ENCODE measurements at places on chromosomes 16 and 17.
A peak's percentile ranks its signal among the peaks of the same experiment; 100 is the strongest.

DNA sequence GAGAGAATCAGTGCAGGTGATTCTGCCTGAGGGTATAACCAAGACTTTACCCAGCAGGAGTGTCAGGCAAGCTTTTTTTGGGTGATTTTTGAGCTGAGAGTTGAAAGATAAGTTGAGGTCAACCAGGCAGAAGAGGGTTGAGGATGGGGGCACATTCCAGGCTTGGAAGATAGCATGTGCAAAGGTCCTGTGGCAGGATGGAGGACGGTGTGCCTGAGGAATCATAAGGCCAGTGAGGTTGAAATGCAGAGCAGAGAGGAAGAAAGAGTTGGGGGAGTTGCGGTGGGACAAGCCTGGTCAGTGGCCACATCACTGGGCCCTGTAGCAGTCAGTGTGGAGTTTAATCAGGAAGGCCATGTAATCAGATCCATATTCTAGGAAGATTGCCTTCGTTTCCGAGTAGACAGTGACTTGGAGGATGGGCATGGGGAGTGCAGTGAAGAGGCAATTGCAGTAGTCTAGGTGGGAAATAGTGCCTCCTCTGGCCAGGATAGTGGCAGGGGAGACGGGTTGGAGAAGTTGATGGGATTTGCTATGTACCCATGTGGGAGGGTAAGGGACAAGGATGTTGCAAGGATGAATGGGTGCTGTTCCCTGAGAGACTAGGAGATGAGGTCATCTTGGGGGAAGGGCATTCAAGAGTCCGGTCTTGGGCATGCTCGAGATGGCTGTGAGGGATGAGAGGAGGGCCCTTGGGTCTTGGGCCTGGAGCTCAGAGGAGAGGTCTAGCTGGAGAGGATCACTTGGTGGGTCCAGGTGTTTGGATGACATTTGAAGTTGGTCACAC lies 3.9 kb downstream of the PLEKHG4 start:
- DNase-seq = no peak

GRCh38 chr16:117379-118365 lies 20.8 kb downstream of the NPRL3 start:
- peak; percentile 38 for DNase-seq

- DNase-seq = no peak
Observed at GRCh38 chr17:62966426-62967204, 580 bp downstream of the TANC2 start.

DNA sequence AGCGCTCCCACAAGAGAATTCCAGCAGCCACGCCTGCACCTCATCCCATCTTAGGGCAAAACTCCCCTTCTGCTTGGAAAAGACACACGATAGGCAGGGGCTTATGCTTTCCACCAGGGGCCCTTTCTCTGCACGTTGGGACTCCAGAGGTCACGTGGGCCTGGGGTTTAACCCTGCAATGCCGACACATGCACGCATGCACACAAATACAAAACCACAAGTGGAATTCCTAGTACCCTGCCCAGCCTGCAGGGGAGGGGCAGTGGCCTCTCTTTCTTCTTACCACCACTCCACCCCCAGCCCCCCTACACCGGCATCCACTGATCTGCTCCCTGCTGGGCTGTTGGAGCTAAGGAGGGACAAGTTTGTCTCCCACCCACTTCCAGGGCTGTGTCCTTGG lies 16.8 kb upstream of the CCDC182 start:
- no peak for DNase-seq

GRCh38 chr17:16928406-16929034 lies 43.4 kb downstream of the TNFRSF13B start:
- DNase-seq = no peak

DNA sequence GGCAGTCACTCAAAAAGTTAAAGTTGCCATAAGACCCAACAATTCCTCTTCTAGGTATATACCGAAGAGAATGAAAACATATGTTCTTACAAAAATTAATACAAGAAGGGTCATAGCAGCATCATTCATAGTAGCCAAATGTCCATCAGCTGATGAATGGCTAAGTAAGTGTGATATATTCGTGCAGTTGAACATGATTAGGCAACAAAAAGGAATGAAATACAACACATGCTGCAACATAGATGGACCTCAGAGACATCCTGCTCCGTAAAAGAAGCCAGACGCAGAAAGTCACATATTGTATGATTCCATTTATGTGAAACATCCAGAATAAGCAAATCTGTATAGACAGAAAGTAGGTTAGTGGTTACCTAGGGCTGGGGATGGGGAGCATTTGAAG lies 229.4 kb upstream of the CACNG5 start:
- no peak for DNase-seq

GRCh38 chr17:50815400-50815799 lies 20.0 kb upstream of the WFIKKN2 start:
- DNase-seq = no peak

DNA sequence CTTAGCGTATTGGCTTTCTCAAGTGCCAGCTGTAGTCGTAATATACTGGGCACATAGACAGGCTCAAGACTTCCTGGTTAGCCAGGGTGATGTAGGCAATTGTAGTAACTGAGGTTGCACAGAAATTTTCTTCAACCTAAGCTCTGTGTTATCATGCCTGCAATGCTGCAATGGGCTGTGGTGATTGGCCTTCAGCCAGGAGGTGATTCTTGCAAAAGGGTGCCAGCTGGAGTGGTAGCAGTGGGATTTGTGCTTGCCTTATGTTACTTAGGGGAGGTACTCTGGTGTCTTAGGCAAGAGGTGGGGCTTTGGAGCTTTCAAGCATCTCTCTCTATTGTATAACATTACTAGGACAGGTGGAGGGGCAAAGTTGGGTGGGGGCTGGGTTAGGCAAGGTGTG lies 495.1 kb downstream of the CDH11 start:
- no peak for DNase-seq

DNA sequence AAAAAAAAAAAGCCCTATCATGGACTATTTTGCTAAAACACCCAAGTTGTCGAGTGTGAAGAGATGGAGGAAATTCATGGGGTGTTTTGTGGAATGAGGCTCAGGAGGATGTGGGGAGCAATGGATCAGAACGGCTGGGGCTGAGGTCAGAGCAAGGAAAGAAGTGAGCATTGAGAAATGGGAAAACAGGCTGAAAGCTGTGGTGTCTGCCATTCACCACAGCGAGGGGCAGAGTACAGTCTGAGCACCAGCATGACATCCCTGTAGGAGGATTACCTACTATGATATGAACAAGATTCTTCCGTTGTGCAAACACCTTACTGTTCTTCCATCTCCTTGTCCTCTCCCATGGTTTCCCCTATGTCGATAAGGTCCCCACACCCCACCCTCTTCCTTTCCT lies 193.1 kb downstream of the TMEM114 start:
- no peak for DNase-seq

GRCh38 chr16:58421059-58421458 lies 28.8 kb downstream of the GINS3 start:
- no peak for DNase-seq

- no peak for DNase-seq
Observed at GRCh38 chr17:63947711-63948330, 15.7 kb upstream of the CD79B start.

DNA sequence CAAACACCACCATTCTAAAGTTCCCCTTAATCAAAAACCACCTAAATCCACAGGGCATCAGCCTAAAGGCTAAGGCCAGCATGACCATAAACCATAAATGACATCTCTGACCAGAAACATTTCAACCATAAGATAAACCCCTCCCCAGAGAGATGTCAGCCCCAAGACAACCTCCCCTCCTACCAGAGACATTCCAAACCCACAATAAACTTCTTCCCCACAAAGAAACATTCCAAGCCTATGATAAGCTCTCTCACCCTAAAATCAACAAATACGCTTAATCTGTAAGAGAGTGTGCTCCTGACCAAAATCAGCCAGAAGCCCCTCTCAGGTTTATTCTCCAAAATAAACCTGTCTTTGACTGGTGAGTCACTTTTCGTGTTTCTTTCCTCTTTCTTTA lies 54.8 kb downstream of the SLFN5 start:
- DNase-seq = no peak

DNA sequence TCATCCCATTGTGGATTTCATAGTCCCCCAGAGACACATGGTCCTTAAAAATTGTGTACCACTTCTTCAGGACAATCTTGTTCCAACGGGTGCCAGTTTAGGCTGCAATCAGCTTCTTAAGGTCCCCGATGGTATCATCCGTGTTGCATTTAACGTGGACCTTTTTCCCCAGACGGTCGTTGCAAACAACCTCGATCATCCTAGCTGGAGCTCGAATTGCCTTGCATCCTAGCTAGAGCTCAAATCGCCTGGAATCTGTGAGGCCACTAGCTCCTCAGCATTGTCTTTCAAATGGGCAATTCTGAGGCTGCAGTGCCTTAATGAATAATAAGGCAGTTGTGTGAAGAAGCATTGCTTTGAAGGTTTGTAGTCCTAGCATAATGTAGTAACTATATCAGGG lies 37.7 kb upstream of the RHBDL3 start:
- no peak for DNase-seq

- peak; percentile 35 for DNase-seq
Observed at GRCh38 chr17:80468781-80469493, 7.5 kb downstream of the NPTX1 start.

- no peak for DNase-seq
Observed at GRCh38 chr16:19948186-19949104, 63.8 kb upstream of the GPRC5B start.

DNA sequence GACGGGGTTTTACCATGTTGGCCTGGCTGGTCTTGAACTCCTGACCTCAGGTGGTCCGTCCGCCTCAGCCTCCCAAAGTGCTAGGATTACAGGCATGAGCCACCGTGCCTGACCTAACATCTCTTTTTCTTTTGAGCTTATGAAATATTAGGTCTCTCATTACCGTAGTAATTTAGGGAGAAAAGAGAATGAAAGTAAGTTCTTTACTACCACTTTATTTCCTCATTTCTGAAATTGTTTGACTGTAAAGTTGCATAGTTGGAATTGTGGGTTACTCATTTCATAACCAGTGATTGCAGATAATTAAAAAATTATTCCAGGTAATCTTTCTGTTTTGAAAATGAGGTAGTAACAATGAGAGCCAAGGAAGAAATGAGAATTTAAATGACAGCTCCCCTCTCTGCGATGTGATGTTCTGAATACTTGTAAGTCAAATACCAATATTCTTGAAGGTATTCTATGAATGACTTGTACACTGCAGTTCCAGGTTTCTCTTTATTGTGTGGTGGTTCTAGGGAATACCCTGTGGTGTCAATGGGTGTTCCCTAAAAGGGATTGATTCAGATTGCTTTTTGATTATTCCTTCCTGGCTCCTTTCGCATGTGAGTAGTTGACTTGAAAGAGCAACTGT lies 28.3 kb downstream of the MAP2K4 start:
- no peak for DNase-seq

DNA sequence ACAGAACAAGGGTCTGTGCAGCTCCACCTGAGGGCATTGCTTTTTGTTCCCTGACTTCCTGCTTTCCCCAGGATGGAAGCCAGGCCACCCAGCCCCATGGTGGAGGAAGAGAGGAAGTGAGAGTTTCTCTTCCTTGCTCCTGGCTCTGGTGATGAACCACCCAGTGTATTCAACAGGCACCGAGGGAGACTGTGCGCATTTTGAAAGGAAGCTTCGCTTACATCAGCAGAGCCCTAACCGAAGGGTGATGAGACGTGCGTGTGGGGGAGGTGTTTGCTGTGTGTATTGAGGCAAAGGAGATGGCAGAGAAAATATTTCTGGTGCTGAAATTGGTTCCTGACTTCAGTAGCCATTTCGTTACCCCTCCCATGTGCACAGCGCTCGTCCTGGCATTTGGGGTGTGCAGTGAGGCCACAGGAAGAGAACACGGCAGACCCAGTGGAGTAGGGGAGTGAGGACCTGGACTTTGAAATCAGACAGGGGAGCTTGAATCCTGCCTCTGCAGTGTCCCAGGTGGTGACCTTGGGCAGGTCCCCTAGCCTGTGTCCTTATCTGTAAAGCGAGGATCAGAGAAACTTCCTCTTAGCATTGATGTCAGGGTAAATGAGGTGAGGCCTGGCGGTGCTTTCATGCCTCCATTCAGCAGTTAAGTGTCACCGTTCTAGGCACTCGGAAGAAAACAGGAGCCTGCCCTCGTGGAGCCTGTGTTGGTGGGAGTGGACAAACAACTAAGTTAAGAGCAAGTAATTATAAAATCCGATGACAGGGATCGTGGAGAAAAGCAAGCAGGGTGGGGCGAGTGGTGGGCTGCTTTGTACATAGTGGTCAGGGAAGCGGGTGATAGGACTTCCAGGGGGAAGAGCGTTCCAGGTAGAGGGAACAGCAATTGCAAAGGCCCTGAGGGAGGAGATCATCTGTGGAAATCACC lies 7.4 kb downstream of the CMIP start:
- DNase-seq = peak; percentile 50

GRCh38 chr16:72554935-72555334 lies 383.0 kb upstream of the PMFBP1 start:
- DNase-seq = no peak

DNA sequence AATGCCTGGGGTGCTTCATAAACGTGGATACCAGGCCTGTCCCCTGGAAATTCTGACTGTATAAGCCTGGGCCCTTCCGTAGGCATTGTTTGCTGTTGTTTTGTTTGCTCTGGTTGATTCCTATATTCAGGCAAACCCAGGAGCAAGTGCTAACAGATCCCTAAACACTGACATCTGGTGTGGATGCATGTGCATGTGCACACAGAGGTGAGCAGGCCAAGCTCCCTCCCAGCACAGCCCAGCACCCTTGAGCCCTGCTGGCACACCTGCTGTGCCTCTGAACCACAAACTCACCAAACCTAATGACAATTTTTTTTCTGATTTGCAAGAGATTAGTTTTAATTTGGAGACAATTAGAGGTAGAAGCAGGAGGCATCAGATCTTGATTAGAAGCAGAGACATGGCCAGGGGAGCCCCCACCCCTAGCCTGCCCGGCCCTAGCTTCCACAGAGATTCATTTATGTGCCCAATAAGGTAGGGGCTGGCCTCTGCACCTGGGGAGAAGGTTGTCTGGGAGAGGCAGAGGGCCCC lies 40.4 kb downstream of the TMEM132E start:
- DNase-seq = no peak

DNA sequence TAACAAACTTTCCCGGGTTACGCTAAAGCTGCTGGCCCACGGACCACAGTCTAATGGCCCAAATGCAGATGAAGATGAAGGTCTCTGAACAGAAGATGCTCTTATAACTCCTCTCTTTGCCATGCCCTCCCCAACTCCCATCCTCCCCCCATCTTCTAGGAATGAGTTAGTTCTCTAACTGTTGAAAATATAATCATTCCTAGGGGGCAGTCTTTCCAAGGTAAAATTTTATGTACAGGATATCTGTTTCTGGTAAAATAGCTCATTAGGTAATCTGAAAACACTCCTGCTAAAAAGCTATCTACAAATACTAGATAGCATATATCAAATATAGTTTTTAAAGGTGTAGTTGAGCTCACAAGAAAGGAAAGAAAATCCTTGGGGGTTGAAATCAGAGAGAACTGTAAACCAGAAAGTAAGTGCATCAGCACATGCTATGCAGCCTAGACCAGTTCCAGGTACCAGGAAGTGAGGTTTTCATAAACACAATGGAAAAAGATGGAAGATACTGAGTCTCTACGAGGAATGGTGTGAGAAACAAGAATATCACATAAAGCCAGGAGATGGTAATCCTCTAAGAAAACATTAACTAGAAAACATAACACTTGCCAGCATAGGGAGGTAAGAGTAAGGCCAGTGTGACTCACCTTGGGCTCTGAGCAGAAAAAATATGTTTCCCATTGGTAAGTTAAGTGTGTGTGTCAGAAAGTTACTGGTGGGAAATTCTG lies 38.1 kb downstream of the CMC2 start:
- no peak for DNase-seq

- DNase-seq = peak; percentile 58
Observed at GRCh38 chr16:30063893-30064728, 1.4 kb upstream of the ALDOA start.

- no peak for DNase-seq
Observed at GRCh38 chr17:38461683-38462082, 33.4 kb downstream of the ARHGAP23 start.

All from amygdala (tissue), 56 donors.